ENCODE measurements at places on chromosomes 1 and 21. TPM values are rescaled to one million over a fixed set of nuclear protein-coding genes. Genes with fewer than 3 reads are reported as not detected.

CA6 gene
- total RNA-seq, result not detected

TACSTD2 gene
- not detected for total RNA-seq

OR2T35 gene
- total RNA-seq, result not detected

PAQR6 gene
- total RNA-seq, result 3.4 TPM

EVA1B gene
- total RNA-seq, result 27.6 TPM

C1QA gene
- not detected for total RNA-seq

MASP2 gene
- total RNA-seq, result 0.33 TPM

ANKRD35 gene
- total RNA-seq, result not detected

MCOLN2 gene
- 1.7 TPM for total RNA-seq

CASQ2 gene
- not detected for total RNA-seq

RNU1-2 gene
- total RNA-seq, result not detected

DCST1 gene
- total RNA-seq, result not detected

THBS3 gene
- total RNA-seq, result 9.7 TPM

C4BPB gene
- 1.8 TPM for total RNA-seq

KCNQ4 gene
- 0.28 TPM for total RNA-seq

SPATA17 gene
- total RNA-seq, result 2.0 TPM

CD1B gene
- total RNA-seq, result not detected

PLPPR4 gene
- total RNA-seq, result not detected

KCNT2 gene
- total RNA-seq, result 0.08 TPM

LRRC42 gene
- 25.3 TPM for total RNA-seq

CCDC30 gene
- total RNA-seq, result 1.2 TPM

NUP210L gene
- total RNA-seq, result not detected

ASTN1 gene
- not detected for total RNA-seq

TMPRSS3 gene
- 0.21 TPM for total RNA-seq

PRDM16 gene
- total RNA-seq, result 0.31 TPM

SPATA46 gene
- total RNA-seq, result not detected

WNT2B gene
- total RNA-seq, result 0.14 TPM

TMEM59 gene
- 110 TPM for total RNA-seq

DNASE2B gene
- total RNA-seq, result not detected

SERTAD4 gene
- 0.59 TPM for total RNA-seq

PKLR gene
- not detected for total RNA-seq

SORT1 gene
- total RNA-seq, result 4.2 TPM

RAB7B gene
- 1.2 TPM for total RNA-seq

SGIP1 gene
- total RNA-seq, result not detected

CD2 gene
- not detected for total RNA-seq

FNBP1L gene
- total RNA-seq, result 24.3 TPM

ANKRD65 gene
- not detected for total RNA-seq

CELA3A gene
- not detected for total RNA-seq

SPRR2G gene
- not detected for total RNA-seq

FCER1G gene
- total RNA-seq, result not detected

PAPPA2 gene
- total RNA-seq, result not detected

KCNJ15 gene
- 0.07 TPM for total RNA-seq

HRNR gene
- total RNA-seq, result not detected

FAM72B gene
- total RNA-seq, result 3.9 TPM

GLIS1 gene
- total RNA-seq, result not detected

RASSF5 gene
- total RNA-seq, result 0.95 TPM

KCNA2 gene
- 0.18 TPM for total RNA-seq

ESRRG gene
- not detected for total RNA-seq

OR2L2 gene
- total RNA-seq, result not detected

ANGPTL1 gene
- not detected for total RNA-seq

SAMSN1 gene
- total RNA-seq, result not detected

DENND2C gene
- total RNA-seq, result 0.52 TPM

CREB3L4 gene
- total RNA-seq, result 9.7 TPM

FAM72C gene
- 6.9 TPM for total RNA-seq

CD5L gene
- total RNA-seq, result not detected

GOLT1A gene
- 4.6 TPM for total RNA-seq

HCN3 gene
- total RNA-seq, result 6.6 TPM
